NCI-H82 (cell line): ENCODE measurements at places on chromosomes 7 and 10.

DNA sequence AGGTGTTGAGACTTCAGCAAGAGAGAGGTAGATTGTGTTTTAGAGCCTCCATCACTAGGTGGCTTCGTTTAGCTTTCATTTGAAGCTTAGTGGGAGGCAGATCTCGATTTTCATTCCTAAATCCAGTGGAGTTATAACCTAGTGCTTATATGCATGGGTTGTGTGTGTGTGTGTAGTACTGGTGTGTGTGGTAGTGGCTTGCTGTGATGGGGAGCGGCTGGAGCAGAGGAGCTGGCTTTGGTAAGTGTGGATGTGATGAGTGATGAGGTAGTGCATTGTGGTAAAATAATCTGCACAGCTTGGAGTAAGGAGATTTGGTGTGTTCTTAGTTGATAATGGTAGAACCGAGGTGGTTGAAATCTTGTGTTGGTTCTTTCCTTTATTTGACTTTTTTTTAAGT is 43.2 kb downstream of the AP3M1 start:
- DNase-seq = no peak

GRCh38 chr7:14936554-14936953 is 34.0 kb upstream of the DGKB start:
- DNase-seq = no peak

- DNase-seq = no peak
These were observed 125.7 kb downstream of the ARHGAP22 start for GRCh38 chr10:48478980-48479811.

GRCh38 chr7:135692055-135692454 is 29.7 kb downstream of the STMP1 start:
- DNase-seq = no peak

GRCh38 chr7:22597844-22598243 is 97.9 kb upstream of the STEAP1B start:
- DNase-seq = no peak

GRCh38 chr10:51239006-51239405 is 164.7 kb downstream of the PRKG1 start:
- no peak for DNase-seq

DNA sequence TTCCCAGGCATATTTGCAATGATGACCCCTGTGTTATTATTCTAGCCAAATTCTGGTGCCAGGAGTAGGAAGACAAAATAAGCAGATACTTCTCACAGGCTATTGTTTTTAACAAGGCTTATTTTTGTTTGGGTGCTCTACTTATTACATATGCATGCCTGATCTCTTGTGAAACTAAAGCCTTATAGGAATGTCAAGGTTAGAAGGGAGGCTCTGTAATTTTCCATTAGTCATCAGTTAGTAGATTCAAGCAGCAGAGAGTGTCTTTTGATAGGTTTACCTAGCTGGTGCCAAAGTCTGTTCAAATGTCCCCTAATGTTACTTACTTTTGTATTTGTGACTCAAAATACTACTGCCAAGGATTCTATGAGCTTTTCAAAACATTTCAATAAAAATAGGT is 11.7 kb upstream of the TMEM106B start:
- DNase-seq = no peak

DNA sequence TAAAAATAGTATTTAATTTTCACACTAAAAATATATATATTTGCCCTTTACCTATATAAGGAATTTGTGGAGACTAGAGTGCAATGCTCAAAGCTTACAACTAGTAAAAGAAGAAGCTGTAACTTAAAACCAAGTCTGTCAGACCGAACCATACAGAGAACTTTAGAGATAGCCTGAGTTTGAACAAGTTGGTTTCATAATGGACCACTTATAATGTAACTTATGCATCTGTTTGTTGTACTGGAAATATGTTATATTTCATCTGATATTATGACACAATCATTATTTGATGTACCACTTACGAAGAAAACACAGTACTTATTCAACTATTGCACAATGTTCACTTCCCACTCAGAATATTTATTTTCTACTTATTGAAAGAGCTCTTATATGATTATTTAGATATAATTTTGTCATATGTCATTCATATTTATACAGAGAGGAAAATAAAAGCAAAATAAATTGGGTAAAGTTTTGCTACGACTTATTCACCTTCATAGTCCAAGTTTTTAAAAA is 462.8 kb downstream of the ATRNL1 start:
- DNase-seq = no peak

DNA sequence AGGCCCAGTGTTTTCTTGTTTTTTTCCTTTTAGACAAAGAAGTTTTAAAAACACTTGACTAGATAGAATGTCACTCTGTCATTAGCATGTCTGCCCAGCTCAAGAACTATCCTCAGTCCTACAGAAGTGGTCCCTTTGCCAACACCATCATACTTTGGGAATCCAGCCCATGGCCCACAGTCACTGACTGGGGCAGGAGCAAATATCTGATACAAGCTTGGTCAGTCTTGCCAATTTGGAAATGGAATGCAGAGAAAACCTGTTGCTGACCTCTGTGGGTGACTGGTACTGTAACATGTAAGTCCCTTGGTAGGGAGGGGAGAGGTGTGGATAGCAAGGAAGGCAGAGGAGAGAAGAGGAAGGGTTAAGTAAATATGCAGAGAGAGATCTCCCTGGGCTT is 47.8 kb downstream of the IPMK start:
- no peak for DNase-seq

- no peak for DNase-seq
These were observed 109.3 kb upstream of the HPS1 start for GRCh38 chr10:98556061-98556460.

DNA sequence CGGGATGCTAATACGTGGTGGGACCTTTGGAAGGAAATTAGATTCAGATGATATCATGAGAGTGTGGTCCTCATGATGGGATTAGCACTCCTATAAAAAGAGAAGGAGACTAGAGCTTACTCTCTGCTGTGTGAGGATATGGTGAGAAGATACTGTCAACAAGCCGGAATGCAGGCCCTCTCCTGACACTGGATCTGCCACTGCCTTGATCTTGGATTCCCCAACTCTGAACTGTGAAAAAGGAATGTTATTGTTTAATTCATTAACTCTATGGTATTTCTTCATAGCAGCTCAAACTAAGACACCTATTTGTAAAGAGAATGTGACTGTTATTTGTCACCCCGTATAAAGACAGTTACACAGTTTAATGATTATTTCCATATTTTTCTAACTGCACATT is 1227.5 kb upstream of the C7orf33 start:
- DNase-seq = no peak

DNA sequence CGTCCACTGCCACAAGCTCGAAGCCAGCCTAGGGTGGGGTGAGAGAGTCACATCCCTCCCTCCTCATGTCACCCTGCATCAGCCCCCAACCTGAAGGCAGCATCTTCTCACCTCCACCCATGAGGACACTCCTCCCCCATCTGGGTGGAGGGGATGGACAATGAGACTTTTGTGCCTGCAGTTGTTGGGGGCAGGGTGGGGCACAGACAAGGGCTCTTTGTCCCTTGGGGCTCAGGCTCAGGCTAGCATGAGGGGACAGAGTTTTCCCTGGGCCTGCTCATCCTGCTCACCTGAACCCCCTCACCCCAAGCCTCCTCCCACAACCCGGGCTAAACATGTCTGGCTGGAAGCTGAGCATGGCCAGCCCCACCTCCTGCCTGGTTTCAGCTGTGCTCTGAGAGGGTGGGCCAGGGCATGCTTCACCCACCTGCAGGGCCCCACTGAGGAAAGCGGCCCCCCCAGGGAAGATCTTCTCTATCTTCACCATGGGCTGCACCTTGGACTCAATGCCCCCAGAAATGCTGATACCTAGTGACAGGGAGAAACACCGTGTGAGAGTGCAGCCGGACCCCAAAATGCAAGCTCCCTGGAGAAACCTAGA is 9.3 kb downstream of the LZTS2 start:
- DNase-seq = no peak

- no peak for DNase-seq
These were observed 39.1 kb upstream of the RAB18 start for GRCh38 chr10:27464993-27465392.

GRCh38 chr7:17234398-17235031 is 63.9 kb upstream of the AHR start:
- no peak for DNase-seq

- DNase-seq = no peak
These were observed 50.6 kb downstream of the PRPF18 start for GRCh38 chr10:13637303-13637856.

DNA sequence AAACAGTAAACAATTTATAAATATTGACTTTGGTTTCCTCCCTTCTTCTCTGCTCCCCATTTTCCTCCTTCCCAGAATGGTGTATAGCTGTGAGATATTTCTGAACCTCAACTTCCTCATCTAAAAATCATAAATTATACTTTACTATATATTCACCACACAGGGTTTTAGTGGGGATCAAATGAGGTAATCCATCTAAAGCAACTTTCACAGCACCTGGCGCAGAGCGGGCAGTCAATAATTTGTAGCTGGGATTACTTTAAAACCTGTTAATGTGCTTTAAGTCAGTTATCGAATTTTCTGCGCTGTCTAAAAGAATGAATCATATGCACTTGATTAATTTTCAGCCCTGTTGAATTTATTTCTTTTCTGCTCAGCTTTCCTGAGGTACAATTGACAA is 172.7 kb downstream of the PTEN start:
- peak; percentile 83 for DNase-seq

GRCh38 chr10:72847681-72848080 is 45.9 kb upstream of the OIT3 start:
- DNase-seq = no peak

GRCh38 chr10:27696466-27696865 is 49.2 kb downstream of the MKX start:
- no peak for DNase-seq

DNA sequence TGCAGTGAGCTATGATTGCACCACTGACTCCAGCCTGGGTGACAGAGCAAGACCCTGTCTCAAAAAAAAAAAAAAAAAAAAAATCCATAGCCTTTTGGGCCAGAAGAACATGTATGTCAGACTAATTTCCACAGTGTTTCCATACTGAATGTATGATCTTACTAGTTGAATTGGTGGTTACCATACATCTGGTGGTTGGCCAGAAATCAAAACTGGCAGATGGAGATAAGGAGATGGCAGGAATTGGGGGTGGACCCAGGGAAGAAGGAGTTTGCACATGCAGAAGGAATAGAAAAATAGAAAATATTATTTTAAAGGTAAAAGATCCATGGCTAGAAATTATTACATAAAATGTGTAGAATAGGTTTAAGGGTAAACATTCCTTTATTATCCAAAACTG is 3.7 kb upstream of the ATOH7 start:
- peak; percentile 35 for DNase-seq

DNA sequence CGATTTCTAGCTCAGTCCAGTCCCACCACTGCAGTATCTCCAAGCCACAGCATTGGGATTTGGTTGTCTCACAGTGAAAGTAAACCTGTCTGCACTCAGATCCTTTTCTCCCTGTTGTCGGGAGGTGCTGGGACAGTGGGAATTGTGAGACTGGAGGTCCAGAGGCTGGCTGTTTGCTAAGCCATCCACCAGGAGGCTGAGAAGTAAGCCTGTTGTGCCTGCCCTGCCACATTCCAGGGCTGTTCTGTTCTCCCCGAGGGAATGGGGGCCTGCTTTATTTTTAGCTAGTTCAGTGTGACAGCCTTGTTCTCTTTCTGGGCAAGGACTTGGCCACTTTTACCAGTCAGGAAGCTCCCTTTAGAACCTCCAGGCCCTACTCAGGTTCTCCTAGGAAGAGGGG is 54.9 kb downstream of the HK1 start:
- DNase-seq = no peak

- no peak for DNase-seq
These were observed 13.9 kb downstream of the BAMBI start for GRCh38 chr10:28691187-28691694.

GRCh38 chr7:48537561-48537960 is 366.3 kb downstream of the ABCA13 start:
- no peak for DNase-seq

DNA sequence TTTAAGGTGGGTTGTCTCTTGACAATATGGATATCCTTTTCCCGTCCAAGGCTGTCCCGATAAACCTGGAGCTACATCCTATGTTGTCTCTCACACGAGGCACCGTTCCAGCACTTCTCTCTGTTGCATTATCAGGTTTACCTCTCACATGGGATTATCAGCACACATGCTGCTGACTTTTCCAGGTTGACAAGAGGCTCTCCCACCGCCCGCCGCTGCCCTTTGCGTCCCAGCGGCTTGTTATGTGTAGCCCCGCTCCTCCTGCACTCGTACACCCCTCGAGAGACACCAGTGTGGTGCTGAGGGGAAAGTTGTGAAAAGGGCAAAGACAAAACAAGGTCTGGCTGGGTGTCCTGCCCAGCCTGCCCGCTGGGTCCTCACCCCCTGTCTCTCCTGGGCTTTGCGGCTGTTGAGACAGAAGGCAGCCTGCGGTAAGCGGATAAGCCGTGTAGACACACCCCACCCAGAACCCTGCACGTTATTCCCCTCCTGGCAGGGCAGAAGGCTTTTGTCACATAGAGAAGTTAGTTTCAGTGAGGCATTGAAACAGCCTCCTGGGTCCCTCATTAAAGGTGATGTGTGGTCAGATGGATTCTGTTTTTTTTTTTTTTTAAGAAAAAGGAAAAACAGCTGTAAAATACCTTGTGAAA is 38.7 kb downstream of the UBE3C start:
- peak; percentile 90 for DNase-seq

DNA sequence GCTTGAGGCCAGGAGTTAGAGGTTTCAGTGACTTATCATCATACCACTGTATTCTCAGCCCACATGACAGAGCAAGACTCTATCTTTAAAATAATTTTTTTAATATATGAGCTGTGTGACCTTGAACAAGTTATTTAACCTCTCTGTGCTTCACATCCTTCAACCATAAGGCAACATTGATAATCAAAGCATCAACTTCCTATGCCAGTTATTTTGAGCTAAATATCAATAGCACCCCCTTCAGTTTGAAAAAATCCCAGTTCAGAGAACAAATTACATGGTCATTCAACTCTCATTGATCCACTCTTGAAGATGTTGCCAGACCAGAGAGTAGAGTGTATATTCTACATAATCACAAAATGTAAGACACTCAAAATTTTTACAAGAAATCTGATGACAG is 53.0 kb downstream of the ASNS start:
- DNase-seq = peak; percentile 42

DNA sequence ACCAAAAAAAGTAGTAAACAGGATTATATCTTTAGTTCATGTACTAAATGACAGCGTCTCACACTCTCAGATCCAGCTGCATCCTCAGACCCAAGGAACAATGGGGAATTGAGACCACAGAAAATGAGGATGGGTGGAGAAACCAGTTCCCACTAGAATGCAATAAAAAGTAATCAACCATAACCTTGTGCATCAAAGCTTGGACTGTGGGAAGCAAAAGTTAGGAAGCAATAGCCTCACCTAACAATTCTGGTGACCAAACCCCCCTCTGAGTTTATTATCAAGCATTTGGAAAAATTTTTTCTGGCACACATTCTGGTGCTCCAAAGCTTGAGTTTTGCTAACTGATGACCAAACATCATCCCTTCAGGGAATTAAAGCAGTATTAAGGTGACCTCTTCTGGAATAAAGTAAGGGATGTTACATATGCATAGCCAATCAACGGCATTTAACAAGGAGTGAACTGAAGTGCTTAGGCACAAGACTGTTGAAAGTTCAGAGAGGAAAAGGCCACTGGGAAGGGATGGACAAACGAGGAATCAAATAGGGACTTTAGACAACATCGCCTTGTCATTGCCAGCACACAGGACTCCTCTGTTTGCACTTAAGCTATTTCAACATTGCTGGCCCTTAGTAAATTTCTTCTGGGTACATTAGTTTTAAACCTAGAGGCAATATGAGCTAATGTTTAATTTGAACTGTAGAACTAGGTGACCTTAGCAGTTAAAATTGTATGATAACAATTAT is 1.2 kb upstream of the MAT1A start:
- no peak for DNase-seq

GRCh38 chr10:17290226-17290625 is 62.2 kb downstream of the VIM start:
- DNase-seq = peak; percentile 17

- DNase-seq = no peak
These were observed 298.2 kb downstream of the SORCS1 start for GRCh38 chr10:106866244-106866845.
